ENCODE measurements at places on chromosomes 3 and 15.
A peak's percentile ranks its signal among the peaks of the same experiment; 100 is the strongest.

DNA sequence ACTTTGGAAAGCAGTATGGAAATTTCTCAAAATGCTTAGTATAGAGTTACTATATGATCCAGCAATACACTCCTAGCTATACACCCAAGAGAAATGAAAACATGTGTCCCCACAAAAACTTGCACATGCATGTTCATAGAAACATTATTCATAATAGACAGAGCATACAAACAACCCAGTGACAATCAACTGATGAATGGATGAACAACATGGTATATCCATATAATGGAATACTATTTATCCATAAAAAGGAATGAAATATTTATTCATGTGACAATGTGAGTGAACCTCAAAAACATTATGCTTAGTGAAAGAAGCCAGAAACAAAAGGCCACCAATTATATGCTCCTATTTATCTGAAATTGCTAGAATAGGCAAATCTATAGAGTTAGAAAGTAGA is 6.7 kb downstream of the MYH15 start:
- no peak for DNase-seq

DNA sequence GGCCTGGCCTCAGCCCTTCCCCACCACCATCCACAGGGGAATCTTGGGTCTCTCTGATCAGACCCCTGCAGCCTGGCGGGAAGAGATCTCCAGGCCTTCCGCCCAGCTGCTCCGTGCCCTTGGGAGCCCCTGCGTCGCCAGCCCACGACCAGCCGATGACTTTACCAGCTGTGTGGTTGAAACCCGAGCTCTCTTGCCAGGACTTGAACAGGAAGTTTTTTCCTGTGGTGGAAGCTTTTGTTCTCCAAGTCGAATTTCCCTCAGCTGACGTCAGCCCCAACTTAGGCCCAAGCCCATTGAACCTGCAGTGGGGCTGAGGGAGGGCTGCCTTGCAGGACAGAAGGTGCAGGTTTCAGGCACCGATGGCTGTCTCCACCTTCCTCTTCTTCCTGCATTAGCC is 51.7 kb upstream of the SMAD3 start:
- no peak for DNase-seq

DNA sequence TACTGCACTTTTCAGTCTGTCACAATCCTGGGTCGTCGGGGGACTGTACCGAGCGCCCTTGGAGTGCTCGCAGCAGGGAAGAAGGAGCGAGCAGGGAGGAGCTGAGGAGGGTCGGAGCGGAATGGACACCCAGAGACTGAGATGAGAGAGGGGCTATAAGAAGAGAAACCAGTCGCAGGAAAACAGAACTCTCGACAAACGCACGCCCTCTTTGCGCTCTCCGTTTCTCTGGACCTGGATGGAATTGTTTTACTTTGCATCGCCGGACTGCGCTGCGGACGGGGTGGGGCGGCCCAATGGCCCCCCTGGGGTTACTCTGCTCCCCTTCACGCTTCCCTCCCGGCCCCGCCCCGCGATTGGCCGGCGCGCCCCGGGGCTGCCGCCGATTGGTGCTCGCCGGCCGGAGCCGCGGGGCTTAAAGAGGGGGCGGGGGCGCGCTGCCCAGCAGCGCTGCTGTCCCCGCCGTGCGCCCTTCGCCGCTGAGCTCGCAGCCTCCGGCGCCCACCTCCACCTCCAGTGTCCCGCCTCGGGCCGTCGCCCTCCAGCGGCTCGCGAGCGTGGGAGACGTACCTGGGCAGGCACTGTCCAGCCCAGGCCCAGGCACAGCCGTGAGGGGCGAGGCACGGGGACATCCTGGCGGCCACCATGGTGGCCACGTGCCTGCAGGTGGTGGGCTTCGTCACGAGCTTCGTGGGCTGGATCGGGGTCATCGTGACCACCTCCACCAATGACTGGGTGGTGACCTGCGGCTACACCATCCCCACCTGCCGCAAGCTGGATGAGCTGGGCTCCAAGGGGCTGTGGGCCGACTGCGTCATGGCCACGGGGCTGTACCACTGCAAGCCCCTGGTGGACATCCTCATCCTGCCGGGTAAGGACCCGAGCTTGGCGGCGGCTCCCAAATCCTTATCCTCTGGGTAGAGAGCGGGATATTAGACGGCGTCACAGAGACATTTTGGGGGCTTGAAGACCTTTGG is at the start of gene CLDN11:
Gene CLDN11 (plus strand): TSS at position 447 of the 977 bp plus-strand sequence. CDS start 199 bp downstream, at position 646.
- no peak for DNase-seq

GRCh38 chr3:128068156-128068620 is 16.0 kb downstream of the SEC61A1 start:
- no peak for DNase-seq

DNA sequence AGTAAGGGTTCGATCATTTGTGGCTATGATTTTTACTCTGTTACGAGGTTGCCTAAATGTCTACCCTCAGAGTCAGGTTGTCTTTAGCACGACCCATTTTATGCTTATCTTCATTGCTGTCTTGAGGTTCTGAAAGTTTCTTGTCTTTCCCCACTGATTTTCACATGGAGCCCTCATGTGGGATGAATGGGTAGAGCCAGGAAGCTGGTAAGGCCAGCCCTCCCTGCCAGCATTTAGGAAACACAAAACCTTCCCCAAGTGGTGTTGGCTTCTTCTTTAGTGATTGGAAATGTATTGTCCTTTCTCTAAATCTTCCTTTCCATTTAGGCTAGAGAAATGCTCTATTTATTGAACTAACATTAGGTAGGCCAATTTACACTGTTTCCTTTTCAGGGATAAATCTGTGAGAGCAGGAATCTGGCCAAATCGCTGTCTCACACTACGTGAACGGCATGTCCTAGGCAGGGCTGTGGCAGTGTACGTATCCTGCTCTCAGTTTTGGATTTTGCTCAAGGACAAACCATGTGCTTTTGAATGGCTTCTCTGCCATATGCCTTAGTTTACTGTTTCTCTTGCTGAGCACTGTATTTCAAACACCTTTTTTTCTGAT is 43.7 kb downstream of the MYZAP start:
- no peak for DNase-seq

- no peak for DNase-seq
Measured at GRCh38 chr3:140399871-140400270, 278.0 kb upstream of the TRIM42 start.

GRCh38 chr3:30625541-30626438 is 19.4 kb downstream of the TGFBR2 start:
- no peak for DNase-seq

GRCh38 chr15:65370885-65371284 is 6.9 kb downstream of the IGDCC3 start:
- no peak for DNase-seq

- no peak for DNase-seq
Measured at GRCh38 chr15:92808598-92809063, 91.5 kb upstream of the CHD2 start.

GRCh38 chr15:68506071-68506470 is 72.7 kb upstream of the CORO2B start:
- DNase-seq = no peak

DNA sequence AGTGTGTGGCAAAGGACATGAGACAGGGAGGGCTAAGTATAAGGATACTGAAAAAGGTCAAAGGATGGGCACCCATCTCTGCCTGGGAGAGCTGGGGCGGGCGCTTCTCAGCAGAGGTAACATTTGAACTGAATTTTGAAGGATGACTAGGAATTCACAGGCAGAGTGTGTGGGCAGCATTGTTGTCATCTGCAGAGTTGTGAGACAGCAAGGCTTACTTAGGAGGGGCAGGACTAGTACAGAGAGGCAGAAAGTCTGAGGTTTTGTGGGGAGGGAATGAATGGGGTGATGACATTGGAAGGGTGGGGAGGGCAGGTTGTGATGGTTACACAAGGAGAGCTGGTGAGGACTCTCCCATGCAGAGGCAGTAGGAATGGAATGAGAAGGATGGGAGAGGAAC is 84.1 kb upstream of the PRR23C start:
- no peak for DNase-seq

DNA sequence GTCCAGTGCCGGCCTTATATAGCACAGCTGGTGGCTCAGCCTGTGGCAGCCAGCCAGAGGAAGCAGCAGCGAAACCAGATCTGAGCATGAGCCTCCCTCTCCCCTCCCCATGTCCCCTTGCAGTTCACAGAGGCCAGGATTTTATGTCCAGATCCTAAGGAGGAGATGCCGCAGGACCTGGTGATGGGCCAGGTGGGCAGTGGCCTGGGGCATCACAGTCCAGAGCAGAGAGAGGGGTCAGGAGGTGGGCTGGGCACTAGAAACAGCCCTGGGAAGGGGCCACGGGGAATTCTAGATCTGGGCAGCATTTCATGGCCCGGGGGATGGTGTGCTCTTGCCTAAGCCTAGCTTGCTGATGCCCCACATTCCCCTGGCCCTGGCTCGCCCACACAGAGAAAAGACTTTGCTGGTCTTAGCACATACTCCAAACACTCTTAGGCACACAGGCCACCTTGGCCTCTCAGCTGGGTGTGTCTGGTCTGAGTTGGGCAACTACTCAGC is 259 bp upstream of the CILP start:
- DNase-seq = no peak

DNA sequence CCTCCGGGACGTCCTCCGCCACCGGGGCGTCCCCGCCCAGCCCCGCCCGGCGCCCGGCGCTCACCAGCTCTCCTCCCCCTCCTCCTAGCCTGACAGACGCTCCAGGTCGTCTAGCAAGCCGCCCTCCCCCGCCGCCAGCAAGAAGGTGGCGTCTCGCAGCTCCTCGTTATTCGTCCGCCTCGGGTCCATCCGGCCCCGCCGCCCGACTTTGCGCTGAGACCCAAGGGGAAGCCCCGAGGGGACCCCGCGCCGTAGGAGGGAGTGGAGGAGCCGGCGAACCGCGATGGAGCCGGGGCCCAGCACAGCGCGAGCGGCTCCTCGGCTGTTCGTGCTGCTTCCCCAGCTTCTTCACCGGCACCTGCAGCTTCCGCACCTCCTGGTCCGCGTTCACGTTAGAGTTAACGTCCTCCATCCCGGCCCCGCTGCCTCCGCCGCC is 26.3 kb upstream of the MTHFS start:
- DNase-seq = peak; percentile 29

GRCh38 chr3:87361271-87361670 is 84.9 kb upstream of the POU1F1 start:
- DNase-seq = no peak

GRCh38 chr3:184228376-184229137 is 828 bp upstream of the VWA5B2 start:
- DNase-seq = no peak

- no peak for DNase-seq
Measured at GRCh38 chr3:133408961-133409360, 9.1 kb downstream of the BFSP2 start.

DNA sequence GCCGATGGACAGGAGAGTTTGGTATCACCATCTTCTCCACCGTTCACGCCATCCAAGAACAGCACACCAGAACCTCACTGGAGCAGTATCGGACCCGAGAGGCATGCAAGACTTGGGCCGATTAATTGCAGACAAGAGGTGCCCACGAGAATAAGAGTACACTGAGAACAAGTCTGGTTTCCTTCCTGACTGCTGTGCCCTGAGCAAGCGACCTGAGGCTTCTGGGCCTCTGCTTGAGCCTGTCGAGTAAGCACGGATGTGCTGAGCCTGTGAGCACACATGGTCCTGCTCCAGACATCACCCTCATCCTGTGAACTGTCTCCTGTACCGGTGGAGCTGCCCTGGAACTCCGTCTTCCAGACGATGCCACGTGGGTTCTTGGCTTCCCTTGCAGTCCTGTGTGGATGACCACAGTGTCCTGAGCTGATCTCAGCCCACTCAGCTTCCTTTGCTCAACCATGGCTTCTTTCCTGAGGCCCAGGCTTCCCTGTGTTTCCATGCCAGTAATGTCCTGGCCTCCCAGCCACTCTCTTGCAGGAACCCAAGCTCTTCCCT is 34.3 kb upstream of the SNRPA1 start:
- no peak for DNase-seq

GRCh38 chr15:87741350-87741749 is 515.2 kb downstream of the NTRK3 start:
- no peak for DNase-seq

DNA sequence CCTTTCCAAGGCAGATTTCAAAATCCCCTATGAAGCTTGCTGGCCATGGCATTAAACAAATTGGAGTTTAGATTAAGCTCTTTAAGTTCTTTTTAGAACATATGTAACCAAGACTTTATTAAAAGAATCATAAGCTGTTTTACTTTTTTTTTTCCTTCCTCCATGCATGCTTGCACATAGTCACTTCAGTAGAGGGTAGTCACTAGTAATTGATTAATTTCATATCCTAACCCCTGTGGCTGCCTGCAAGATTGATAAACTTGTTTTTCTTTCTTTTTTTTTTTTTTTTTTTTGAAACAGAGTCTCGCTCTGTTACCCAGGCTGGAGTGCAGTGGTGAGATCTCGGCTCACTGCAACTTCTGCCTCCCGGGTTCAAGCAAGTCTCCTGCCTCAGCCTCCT is 33.3 kb upstream of the ZKSCAN7 start:
- DNase-seq = no peak

DNA sequence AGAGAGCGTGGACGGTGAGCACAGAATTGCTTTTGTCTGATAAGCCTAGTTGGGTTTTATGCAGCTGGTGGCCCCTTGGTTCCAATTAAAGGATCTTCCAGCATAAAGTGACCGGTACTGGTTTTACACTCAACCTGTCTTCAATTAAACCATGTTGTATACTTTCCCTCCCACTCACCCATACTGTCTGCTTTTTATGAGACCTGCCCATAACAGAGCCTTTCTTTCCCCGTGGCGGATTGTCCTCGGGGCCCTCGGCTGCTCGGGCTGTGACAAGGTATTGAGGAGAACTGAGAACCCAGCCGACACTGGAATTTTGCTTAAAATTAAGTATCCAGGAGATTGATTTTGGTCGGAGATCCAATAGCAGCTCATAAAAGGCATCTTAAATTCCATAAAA is 98.4 kb downstream of the TMEM266 start:
- no peak for DNase-seq

DNA sequence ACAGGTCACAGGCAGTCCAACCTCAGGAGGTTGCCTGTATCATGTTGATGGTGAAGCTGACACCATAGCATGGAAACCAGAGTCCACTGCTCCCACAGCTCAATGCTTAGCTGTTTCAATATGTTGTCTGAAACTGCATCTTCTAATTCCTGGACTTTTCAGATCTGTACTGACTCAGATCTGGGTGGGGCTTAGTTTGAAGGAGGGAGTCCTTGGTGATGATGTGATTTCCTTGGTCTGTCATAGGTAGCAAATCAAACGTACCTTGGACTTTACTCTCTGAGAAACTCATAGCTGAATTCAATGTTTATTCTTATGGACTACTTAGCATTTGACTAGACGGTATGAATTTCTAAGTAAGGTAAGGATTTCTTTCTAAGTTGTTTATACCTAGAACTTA is at the start of gene HHLA2:
Gene HHLA2 (plus strand): TSS at position 310 of the 400 bp plus-strand sequence. CDS start 55,266 bp downstream, outside the sequence.
- DNase-seq = no peak

DNA sequence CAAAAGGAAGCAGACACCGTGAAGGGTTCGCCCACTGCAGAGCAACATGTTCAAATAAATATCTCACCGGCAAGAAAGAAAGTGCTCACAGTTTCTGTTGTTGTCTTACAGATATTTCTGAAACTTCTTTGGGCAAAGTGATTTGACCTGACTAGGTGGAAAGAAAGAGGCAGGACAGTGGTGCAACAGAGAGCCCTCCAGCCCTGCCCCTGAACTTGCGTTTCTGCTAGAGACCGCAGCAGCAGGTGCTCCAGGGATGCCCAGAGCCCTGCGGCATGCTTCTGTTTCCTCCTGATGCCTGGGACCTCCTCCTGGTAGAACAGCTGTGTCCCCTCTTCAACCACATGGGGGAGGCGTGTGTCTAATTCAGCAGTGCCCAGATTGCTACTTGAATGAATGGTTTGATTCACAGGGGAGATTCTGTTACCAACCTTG is 123.4 kb downstream of the ATP10A start:
- no peak for DNase-seq

- DNase-seq = no peak
Measured at GRCh38 chr3:14403619-14404155, 1.3 kb downstream of the SLC6A6 start.

- DNase-seq = no peak
Measured at GRCh38 chr3:104536715-104537114, 830.0 kb upstream of the ALCAM start.
